ENCODE measurements at places on chromosomes 11 and 22.
A peak's percentile ranks its signal among the peaks of the same experiment; 100 is the strongest.

- peak; percentile 93 for DNase-seq
Observed at GRCh38 chr11:77637345-77638165, at the start of gene CLNS1A. TSS of gene CLNS1A (minus strand) at chr11:77637794. CDS start at chr11:77637714, 80 bp downstream.

- DNase-seq, result no peak
Observed at GRCh38 chr11:86698639-86699038, 26.2 kb upstream of the ME3 start.

- DNase-seq, result no peak
Observed at GRCh38 chr11:34647131-34647530, 26.2 kb downstream of the EHF start.

DNA sequence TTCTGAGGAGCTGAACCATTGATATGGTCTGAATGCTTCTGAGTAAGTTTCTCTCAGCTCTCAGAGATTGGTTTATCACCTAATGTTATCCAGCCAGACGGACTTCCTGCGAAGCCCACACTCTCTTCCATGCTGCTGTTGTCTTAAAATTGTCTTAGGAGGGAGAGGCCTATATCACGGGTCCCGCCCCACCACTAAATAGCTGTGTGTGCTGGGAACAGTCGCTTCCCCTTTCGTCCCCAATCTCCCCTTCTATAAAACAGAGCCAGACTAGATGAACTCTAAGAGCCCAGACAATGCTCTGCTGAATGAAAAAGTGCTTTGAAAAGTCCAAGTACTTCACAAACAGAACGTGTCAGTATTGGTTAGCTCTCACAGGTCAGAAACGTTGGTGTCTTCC is 81.4 kb upstream of the AKIP1 start:
- DNase-seq, result no peak

- DNase-seq, result no peak
Observed at GRCh38 chr11:77167111-77167626, 39.1 kb downstream of the MYO7A start.

- DNase-seq, result peak; percentile 80
Observed at GRCh38 chr22:28829358-28830181, 29.2 kb upstream of the XBP1 start.

GRCh38 chr11:125128450-125128849 is 17.0 kb upstream of the TMEM218 start:
- peak; percentile 37 for DNase-seq

GRCh38 chr22:22425783-22426624 is 82.5 kb downstream of the ZNF280B start:
- DNase-seq, result no peak

- no peak for DNase-seq
Observed at GRCh38 chr11:7332962-7333361, 81.3 kb downstream of the SYT9 start.

GRCh38 chr11:102879801-102880200 is 5.0 kb upstream of the MMP12 start:
- DNase-seq, result no peak

GRCh38 chr11:12888525-12889158 is 120.5 kb upstream of the RASSF10 start:
- DNase-seq, result peak; percentile 82

DNA sequence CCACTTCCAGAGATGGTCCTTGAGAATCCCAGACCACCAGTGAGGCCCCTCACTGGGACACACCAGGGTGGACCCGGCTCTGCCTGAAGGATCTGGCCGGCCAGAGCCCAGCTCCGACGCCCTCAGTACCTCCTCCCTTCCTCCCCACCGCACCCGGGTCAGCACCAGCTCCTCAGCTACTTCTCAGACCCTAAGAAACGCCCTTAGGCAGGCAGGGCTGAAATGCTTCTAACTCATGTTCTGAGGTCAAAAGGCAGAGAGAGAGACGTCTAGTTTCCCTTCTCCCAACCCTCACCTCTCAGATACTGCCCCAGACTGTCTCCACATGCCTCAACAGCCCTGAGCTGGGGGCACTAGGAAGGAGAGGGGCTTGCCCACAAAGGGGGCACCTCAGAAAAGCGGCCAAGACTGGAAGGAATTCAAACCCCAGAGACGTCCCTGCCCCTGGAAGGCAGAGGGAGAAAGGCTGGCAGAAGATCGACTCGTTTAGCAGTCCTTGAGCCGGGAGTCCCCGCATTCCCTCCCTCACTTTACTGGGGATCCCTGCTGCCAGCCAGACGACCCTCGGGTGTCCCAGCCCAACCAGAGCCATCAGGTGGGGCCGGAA is 539 bp downstream of the USH1C start:
- DNase-seq, result no peak

- DNase-seq, result peak; percentile 54
Observed at GRCh38 chr11:38824573-38824972, 2226.5 kb upstream of the RAG2 start.

DNA sequence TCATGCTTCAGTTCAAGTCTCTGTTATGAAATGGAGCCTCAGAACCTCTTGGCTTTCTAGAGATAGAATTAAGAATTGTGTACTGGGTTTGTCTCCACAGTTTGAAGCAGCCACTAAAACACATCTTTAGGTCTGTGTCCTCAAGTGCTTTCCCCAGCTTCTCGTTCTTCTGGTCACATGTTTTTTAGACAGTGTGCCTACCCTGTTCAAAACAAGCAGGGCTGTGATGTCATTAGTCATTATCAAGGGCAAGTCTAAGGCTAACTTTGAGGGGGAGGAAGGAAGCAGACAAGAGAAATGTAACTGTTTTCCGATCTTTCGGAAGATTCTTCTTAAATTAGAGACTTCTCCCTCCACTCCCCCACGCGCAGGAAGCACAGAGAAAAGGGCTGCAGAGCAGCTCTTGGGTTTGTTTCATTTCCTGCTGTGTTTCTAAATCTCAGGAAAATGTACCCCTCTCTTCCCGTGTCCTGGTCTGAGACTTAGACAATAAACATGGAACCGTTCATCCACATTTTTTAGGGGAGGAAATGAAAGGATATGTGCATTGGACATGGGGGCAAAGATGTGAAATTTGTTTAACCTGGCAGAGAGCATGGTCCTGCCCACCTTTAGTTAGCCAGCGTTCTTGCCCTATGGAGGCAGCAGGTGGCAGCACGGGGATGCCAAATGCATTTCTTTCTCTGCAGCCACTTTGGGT is 3.1 kb downstream of the AKIP1 start:
- peak; percentile 41 for DNase-seq

DNA sequence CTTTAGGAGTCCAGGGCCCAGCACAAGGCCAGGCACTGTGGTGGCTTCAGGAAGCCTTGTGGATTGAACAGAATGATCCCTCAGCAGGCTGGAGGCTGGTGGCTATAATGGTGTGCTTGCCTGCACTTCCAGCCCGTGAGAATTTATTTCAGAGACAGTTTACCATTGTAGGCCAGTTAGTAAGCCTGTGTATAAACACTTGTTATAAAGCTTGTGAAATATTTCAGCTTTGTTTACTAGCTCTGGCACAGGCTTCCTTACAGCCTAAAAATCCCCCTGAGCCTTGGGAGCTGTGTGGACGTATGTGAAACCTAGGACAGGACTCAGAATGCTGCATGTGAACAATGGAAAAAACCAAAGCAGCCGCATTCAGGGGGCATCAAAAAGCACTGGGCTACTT is 26.6 kb upstream of the ACER3 start:
- no peak for DNase-seq

DNA sequence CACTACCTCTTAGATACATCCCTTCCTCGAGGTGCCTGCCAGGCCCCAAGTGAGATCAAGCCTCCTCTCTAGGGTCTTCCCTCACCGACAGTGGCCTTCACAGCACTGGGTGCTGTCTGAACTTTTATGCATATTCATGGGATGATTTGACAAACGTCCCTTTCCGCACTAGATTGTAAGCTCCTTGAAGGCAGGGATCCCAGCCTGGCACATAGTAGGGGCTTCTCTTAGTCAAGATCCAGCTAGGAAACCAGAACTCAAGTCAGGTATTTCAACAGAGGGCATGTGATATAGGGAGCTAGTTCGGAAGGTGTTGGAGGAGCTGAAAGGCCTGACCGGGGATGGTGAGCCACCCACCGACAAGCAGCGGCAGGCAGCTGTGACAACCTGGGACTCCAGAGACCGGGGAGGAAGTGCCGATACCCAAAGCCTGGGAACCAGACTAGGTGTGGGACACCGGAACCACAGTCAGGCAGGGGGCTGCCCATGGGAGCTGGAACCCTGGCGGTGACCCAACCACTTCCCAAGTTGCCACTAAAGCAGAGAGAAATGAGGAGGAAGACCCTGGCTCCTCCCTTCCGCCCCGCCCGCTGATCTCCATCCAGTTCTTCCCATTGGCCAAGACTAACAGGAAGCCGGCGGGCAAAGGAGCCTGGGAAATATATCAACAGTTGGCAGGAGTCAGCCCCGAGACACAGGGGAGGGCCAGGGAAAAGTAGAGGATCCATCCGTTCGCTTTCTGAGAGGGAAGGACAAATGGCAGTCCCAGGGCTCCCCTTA is 39.8 kb upstream of the CD82 start:
- no peak for DNase-seq

DNA sequence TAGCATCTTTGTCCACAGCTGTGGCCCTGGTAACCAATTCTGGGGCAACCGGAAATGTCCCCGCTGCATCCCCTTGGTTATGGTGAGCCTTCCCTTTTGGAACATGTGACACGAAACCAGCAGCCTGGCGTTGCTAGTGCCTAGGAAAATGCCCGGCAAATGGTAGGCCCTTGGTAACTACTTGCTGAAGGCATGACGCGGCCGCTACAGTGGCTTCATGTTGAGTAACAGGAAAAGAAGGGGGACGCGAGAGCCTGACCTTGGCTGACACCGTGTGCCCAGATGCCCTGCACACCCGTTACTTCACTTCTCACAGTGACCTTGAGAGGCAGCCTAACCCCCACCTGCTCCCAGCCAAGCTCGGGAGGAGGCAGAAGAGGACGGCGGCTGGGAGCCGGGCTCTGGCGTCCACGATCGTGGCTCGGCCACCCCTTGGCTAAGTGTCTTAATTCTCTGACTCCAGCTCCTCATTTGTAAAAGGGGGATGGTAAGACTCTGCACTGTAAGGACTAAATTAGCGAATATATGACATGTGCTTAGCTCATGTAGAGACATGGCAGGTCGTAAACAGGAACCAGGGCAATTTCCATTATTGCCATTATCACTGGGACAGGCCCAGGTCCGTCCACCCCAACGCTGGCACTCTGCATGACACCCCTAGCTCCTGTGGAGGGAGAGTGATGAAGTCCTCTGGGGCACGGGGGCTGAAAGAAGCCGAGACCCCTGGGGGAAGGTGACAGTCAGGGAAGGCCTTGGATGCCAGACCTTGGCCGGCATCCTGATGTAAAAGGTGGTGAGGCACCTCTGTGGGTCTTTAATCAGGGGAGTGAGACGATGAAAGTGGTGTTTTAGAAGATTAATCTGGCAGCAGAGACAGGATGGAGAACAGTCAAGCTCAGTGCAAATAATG is 18.9 kb downstream of the IFT27 start:
- no peak for DNase-seq

GRCh38 chr11:30740091-30740490 is 153.9 kb upstream of the MPPED2 start:
- DNase-seq, result no peak
